Activated CD8-positive, alpha-beta T cell treated with anti-CD3 and anti-CD28 coated beads for 36 hours (primary cell): ENCODE measurements at places on chromosomes 4 and X.

- no peak for DNase-seq
These were observed 2.9 kb downstream of the PDGFRA start for GRCh38 chr4:54231768-54232688.

- DNase-seq = no peak
These were observed 61.8 kb downstream of the BMPR1B start for GRCh38 chr4:94819371-94820168.

- no peak for DNase-seq
These were observed 22.4 kb downstream of the GPM6A start for GRCh38 chr4:175789647-175790046.

GRCh38 chrX:110418316-110419235, 59.9 kb downstream of the RTL9 start:
- DNase-seq = no peak
